Motor neuron (in vitro differentiated cells): ENCODE measurements at places on chromosomes 1 and 21. TPM values are rescaled to one million over a fixed set of nuclear protein-coding genes. Genes with fewer than 3 reads are reported as not detected.

The FCRL5 gene
- 0.21 and 0.27 TPM in 2 replicates for total RNA-seq

The PTPRC gene
- total RNA-seq, result 0.31 and 0.43 TPM in 2 replicates

The AGRN gene
- total RNA-seq, result 56.0 and 62.4 TPM in 2 replicates

The INAVA gene
- total RNA-seq, result 2.8 and 3.3 TPM in 2 replicates

The PGLYRP4 gene
- not detected in 2 replicates for total RNA-seq

The SYT11 gene
- 173 and 178 TPM in 2 replicates for total RNA-seq
